Stimulated activated CD8-positive, alpha-beta memory T cell treated with anti-CD3 and anti-CD28 coated beads, Interleukin-4, amount 100 ng/mL, for 1 hour (primary cell): ENCODE measurements at places on chromosomes 3 and 15.

GRCh38 chr3:135690664-135691063 is 274.9 kb upstream of the PPP2R3A start:
- DNase-seq = no peak

- DNase-seq = no peak
These were observed 35.4 kb downstream of the BCL2L10 start for GRCh38 chr15:52076889-52077781.

GRCh38 chr3:58495101-58495500 is 3.2 kb downstream of the KCTD6 start:
- DNase-seq = no peak

DNA sequence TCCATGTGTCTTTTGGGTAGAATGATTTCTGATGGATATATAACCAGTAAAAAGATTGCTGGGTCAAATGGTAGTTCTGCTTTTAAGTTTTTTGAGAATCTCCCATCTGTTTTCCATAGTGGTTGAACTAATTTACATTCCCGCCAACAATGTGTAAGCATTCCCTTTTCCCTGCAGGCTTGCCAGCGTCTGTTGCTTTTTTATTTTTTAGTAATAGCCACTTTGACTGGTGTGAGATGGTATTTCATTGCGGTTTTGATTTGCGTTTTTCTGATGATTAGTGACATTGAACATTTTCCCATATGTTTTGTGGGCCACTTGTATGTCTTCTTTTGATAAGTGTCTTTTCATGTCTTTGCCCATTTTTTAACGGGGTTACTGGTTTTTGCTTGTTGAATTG is 36.3 kb upstream of the MB21D2 start:
- DNase-seq = no peak

DNA sequence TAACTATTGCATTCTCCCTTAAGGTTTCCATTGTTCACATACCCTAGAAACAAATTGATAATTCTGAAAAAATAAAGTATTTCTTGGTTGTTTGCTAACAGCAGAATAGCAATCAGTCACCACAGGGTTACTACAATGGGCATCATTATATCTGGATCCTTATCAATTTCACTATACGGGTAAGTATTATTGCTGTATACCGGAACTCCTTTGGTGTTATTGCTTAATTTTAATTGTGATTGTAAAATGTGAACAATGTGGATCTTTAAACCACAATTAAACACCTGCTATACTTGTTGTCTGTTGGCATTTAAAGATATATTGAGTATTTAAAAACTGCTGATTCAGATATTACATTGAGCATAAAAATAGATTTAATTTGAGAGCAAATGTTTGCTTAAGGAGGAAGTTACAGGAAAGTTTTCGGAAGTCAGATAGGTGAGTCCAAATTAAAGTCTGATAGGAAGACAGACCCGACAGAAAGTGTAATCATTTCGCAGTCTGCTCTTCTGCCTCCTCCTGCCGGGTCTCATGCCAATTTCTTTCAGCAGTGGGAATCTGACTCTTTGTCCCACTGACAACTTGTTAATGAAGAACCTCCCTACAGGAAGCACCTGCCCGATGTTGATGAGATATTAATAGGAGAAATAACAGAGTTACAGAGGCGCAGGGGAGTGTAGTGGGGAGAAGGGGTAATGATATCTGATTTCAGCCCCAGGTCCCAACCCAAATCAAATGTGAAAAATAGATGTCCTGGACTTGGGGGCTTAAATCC is 169.7 kb upstream of the TBC1D5 start:
- no peak for DNase-seq

- no peak for DNase-seq
These were observed 17.8 kb upstream of the CPB1 start for GRCh38 chr3:148809835-148810234.

DNA sequence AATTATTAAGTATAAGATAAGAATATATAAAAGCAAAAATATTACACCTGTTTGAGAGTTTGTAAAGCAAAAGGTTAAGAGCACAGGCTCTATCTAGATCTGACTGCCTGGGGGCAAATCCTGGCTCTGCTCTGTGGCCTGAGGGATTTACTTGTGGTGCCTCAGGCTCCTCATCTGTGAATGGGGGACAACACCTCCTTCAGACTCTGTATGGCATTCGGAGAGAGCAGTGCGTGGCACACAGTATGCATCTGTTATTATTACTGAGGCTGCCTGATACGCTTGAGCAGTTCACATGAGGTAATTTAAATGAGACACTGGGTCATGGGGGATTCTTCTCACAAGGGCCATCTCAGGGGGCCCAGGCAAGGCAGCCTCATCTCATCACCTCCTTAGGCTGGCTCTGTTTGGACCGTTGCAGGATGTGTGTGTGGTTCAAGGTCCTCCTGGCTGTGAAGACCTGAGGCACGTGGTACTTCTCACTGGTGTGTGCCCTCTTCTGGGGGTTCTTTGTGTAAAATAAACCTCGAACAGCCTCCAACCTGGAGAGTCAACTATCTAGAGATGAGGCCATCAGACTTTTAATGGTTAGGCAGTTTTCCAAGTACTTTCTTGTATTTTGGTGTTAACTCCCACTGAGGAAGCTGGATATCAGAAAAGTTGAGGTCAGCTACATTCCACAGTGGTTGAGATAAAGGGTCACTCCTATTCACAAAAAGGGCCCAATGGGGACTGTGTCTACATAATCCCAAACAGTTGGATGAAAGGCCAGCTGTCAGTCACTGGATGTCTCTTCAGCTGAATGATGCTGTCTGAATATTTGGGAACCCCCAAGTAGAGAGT is 9.0 kb downstream of the GNB5 start:
- no peak for DNase-seq

DNA sequence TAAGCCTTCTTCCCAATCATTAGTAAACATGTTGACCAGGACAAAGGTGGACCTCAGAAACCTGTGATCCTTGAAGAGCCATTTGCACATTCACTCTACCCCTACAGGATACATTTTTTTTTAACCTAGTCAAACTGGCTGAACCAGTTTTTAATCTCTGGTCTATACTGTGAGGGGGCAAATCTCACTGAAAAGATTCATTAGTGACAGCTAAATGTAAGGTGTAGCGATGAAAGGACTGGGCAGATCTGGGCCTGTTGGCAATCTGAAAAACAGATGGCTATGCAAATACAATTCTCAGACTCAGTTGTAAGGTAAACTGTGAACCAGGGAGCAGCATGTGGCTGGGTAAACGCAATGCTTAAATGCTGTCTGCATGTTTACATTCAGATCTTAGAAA is 75.6 kb upstream of the SNTN start:
- DNase-seq = no peak

GRCh38 chr15:60254416-60254815 is 143.4 kb downstream of the ANXA2 start:
- DNase-seq = no peak

GRCh38 chr3:86978111-86978551 is 12.8 kb downstream of the VGLL3 start:
- no peak for DNase-seq

- no peak for DNase-seq
These were observed 67.6 kb downstream of the NR1D2 start for GRCh38 chr3:24012589-24013269.

- DNase-seq = no peak
These were observed 68.0 kb downstream of the TFG start for GRCh38 chr3:100777271-100777670.

DNA sequence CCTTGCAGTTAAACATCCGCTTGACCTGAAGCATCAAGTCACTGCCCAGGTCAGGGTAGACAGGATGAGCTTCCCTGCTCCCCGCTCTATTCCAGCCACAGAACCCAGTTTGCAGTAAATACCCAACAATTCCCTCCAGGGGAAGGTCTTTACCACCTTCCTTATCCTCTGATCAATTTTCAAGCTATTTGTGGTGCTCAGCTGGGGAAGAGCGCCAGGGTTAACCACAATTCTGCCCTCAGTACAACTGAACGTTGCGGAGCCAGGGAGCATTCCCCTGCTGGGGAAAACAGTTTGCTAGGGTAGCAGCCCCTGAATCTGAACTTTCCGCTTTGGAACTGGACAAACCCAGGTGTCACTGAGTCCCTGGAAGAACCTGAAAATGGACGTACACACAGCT is 28.5 kb downstream of the RBPMS2 start:
- DNase-seq = no peak

GRCh38 chr3:20130106-20130505 is 55.9 kb downstream of the SGO1 start:
- no peak for DNase-seq

DNA sequence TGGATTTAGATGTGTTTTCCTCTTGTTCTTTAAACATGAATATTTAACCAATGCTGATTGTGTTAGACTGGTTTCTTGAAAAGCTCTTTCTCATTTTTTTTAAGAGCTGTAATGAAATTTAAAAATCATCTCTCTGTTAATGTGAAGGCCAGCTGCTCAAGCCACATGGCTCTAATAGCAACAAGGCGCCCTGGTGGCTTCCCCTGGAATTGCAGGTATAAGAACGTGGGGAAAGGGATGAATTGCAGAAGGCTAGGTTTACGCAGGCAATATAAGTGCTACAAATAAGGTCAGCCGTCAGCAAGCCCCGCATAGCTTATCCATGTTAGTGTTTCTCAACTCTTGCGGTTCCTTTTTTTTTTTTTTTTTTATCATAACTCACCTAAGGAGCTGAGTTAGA is 108.5 kb downstream of the SAMMSON start:
- no peak for DNase-seq

DNA sequence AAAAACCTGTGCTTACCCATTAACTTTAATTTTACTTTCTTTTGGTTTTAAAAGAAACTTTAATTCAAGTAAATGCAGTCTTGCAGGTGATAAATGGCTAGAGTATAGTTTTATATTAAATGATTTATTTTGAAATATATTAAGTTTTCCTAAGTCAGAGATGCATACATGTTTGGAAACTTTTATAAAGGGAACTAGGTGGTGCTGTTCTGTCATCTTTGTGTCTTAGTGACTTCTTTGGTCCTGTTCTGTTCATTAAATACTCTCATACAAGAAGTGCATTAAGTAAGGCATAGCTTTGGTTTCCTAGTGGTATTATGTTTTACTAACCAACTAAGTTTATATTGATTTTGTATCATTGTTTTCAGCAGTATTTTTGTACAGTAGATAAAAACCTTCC is 15.6 kb downstream of the CADM2 start:
- no peak for DNase-seq

- no peak for DNase-seq
These were observed 188.9 kb downstream of the CBLB start for GRCh38 chr3:105679951-105680350.

- no peak for DNase-seq
These were observed 196.4 kb downstream of the CADPS start for GRCh38 chr3:62678841-62679240.

- no peak for DNase-seq
These were observed 26.6 kb downstream of the IDH2 start for GRCh38 chr15:90075420-90076289.
